Activated CD4-positive, alpha-beta T cell treated with anti-CD3 and anti-CD28 coated beads, Interleukin-2, amount 50 U/mL, for 4 hours (primary cell): ENCODE measurements at places on chromosomes 6 and 20.

- no peak for DNase-seq
Observed at GRCh38 chr20:40278673-40279072, 410.4 kb downstream of the MAFB start.

DNA sequence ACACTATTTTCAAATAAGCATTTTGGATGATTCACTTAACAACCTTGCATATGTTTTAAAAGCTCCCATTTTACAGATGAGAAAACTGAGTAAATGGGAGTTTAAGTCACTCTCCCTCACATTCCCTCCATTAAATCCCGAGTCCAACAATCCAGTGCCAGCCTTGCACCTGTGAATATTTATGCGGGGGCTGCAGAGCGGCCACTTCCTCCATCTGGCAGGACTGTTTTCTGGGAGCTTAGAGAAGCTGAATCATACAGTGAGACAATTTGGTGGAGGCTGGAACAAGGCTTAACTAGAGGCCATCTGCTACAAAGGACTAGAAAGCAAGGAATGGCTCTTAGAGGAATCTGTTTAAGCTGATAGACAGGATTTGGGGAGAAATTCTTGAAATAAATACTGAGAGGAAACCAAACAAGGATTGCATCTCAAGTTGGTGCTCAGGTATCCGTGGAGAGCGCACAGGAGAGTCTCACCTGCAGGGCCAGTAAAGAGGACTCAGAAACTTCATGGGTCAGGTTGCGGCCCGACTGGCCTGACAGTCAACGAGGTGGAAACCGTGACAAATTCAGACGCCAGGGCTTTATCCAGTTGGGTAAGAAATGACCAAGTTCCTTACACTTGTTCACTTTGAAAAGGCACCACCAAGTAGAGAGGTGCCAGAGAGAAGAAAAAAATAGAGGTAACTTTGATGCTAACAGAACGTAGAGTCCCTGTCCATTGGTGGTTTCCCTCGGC lies 478.5 kb downstream of the QKI start:
- DNase-seq = no peak

DNA sequence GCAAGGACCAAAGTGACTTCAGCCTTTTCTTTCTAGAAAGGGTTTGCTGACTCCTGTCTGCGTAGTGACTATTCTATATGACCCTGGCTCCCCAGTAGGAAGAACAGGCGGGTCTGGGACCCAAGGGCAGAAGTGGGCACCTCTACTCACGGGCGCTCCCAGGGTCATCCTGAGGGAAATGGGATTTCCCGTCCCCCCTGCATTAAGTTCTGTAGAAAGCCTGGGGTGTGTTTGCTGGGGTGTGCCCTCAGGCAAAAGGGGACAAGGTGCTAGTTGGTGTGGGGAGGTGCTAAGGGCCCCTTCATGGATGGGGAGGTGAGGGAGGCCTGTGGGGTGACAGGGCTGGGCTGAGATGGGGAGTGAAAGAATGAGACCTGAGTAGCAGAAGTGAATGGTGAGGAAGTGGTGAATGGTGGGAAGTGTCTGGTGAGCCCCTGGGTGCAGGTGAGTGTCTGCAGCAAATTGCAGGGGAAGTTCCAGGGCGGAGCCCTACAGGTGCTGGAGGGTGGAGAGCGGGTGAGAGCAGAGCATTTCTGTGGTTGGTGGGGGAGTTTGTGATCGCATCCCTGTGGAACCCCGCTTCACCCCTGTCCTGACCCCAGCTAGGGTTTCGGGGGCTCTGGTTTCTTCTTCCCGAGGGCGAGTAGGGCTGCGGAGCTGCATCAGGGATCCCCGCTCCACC lies 21.1 kb downstream of the RAET1L start:
- no peak for DNase-seq

GRCh38 chr6:36028877-36029324 lies 1.3 kb downstream of the MAPK14 start:
- peak; percentile 75 for DNase-seq

GRCh38 chr6:64429926-64430325 lies 794.3 kb downstream of the PHF3 start:
- DNase-seq = no peak

- no peak for DNase-seq
Observed at GRCh38 chr6:24358219-24358821, 461 bp upstream of the DCDC2 start.

- no peak for DNase-seq
Observed at GRCh38 chr6:39493777-39494176, 171.3 kb upstream of the KCNK16 start.

- DNase-seq = no peak
Observed at GRCh38 chr6:37570482-37571133, 70.9 kb upstream of the CCDC167 start.

DNA sequence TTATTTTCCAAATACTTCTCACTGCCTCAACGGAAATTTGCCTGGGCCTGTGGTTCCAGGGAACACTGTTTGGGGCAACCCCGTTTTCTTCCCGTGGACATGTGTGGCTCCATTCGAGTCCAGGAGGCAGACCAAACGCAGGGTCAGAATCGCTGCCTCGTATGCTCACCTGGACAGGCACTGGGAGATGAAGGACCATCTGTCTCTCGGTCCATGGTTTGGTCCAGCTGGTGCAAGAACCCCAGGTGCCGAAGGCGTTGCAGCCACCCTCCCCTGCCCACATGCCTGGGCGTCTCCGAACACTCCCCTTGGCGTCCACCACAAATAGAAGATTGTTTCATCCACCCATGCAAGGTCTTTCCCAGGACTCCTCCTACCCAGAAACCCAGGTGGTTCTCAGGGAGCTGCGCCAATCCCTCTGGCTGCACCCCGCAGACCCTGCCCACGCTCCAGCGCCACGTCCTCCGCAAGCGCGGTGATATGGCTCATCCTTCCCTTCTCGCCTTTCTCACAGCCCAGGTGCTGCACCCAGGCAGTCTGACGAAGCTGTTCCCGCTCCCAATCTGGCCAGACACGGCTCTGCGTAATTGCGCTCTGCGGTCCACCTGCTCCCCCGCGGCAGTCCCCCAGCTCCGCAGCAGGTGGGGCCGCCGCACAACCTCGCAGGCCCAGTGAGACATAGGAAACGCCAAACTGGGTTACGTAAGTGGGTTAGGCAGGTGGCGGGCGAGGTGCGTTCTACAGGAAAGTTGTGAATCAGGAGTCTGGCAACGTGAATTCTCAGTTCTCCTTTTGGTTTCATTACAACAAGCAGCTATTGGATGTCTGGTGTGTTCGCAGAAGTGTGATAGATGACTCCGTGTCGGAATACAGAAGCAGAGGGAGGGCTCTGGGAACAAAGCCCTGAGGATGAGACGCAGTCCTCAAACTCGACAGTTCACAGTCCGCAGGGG lies 146.2 kb upstream of the ECI2 start:
- DNase-seq = no peak

DNA sequence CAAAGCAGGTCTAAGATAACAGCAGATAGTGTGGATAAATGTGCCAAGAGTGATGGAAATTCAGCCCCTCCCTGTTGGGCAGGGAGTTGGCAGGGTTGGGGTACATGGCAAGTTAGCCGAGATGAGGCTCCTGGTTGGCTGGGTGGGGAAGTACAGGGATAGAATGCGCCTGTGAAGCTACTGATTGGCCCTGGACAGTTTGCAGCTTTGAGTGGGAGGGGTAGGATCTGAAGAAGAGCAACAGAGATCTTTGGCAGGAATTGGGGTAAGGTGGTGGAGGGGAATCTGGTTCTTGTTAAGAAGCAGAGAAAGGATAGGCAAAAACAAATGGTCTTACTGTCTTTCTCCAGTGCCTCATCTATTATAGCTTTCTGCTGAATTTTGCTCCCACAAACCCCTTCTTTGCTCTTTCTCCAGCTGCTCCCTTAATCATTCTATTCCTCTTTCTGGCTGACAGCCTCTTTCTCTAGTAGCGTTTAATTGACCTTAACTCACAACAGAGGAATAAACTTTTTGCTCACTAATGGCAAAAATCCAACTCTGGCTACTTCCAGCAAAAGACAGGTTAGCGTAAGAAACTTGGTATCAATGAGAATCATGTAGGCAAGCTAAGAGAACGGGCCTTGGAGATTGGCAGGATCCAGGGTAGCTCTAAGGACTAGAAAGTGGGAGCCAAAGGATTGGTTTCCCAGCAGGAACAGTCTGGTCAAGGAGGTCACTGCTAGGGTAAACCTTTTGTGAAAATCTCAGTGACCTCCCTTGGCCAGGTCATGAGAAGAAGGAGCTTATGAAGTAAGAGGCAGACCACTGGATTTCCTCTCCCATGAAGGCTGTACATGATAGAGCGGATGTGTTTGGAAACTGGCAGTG lies 86.3 kb upstream of the CARMIL1 start:
- DNase-seq = no peak

- DNase-seq = no peak
Observed at GRCh38 chr6:125867483-125867942, 76.8 kb downstream of the NCOA7 start.

- no peak for DNase-seq
Observed at GRCh38 chr6:132648356-132648755, 10.6 kb downstream of the TAAR1 start.

DNA sequence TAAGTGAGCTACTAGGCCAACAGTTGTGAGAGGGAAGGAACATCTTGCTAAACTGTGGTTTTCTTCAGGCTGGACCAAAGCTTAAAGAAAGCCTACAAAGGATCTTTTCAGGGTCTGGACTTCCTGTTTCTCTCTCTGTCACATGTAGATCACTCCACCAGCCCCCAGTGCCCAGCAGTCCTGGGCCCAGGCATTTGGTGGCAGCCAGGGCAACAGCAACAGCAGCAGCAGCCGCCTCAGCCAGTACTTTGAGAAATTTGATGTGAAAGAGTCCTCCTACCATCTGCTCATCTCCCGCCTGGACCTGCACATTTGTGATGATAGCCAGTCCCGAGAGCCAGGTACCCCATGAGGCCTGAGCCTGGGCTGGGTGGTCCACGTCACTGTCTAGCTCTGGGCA lies 44.1 kb downstream of the BLTP3A start:
- DNase-seq = no peak

- no peak for DNase-seq
Observed at GRCh38 chr6:70763754-70764510, 96.2 kb downstream of the SMAP1 start.

GRCh38 chr20:58864346-58864745 lies 11.8 kb downstream of the GNAS start:
- DNase-seq = no peak

- no peak for DNase-seq
Observed at GRCh38 chr6:123869334-123869733, 65.7 kb downstream of the NKAIN2 start.

DNA sequence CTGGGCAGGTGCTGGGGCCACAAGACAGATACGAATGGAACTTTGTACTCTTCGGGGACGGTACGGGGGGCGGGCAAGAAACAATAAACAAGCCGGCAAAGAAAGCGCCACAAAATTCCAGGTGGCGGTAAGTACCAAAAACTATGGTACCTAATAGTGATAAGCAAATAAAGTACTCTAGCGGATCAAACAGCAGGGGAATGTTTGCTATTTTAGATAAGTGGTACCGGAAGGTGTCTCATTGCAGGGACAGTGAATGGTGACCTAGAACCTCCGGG lies 15.1 kb upstream of the RIPK1 start:
- DNase-seq = no peak

GRCh38 chr20:58571356-58571692 lies 56.1 kb upstream of the APCDD1L start:
- DNase-seq = no peak

GRCh38 chr6:129073051-129073450 lies 190.1 kb downstream of the LAMA2 start:
- no peak for DNase-seq

DNA sequence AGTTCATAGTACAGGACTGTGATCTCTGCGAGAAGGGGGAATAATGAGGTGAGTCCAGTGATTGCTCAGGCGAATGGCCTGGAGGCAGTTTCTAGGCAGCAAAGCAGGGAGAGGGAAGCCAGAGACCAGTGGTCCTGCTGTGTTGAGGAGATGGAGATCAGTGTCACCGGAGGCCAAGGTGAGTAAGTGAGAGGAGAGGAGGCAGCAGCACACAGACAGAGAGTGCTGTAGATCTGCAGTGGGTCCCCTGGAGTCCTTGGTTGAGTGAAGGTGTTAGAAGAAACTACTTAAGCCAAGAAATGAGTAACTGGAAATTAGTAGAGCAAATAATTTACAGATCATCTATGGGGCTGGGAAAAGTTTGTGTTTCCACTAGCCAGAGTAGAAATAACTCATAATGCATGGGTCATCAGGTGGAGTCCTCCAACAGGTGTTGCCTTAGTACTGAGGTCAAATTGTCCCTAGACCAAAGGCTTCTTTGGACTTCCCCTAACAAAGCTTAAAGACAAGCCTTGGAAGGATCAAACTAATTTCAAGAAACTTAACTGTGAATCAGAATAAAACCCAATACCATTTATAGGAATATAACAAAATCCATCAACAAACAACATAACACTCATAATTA lies 13.6 kb downstream of the HEBP2 start:
- no peak for DNase-seq

- no peak for DNase-seq
Observed at GRCh38 chr6:97594844-97595243, 311.8 kb upstream of the MMS22L start.

GRCh38 chr6:163100259-163100658 lies 314.3 kb upstream of the QKI start:
- DNase-seq = no peak

- no peak for DNase-seq
Observed at GRCh38 chr20:38536310-38536709, 44.7 kb upstream of the ADIG start.

DNA sequence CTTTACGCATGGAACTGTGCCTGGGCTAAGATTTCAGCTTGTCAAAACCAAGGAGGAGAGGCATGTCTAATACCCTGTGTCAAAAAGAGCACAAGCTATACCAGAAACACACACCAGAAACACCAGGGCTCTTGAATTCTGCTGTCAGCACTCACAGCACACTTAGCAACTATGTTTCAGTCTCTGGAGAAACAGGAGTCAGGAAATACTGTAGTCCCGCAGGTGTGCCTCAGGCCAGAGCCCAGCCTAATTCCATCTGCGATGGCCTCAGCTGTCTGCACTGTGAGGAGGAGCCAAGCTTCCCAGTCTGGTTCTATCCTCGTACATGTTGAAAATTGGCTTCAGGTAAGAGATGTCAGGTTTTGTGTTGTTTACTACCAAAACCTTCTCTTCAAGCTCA lies 31.6 kb downstream of the MTRES1 start:
- no peak for DNase-seq

DNA sequence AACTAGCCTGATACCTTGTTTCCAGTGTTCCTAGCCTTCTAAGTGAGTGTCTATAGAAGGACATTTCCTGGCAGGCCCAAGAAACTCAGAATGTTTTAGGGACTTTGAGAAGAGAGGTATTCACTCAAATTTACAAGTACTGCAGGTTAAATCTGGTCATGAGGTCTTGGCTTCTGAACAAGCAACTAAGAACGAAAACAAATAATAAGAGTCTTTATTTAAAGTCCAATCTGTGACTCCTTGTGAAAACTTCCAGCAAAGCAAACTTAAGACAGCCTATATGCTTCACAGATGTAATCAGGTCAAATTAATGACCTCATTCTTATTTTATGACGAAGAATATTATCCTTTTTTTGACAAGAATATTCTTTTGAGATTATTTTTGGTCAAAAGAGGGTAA lies 79.4 kb upstream of the PRSS16 start:
- no peak for DNase-seq

GRCh38 chr20:23325107-23325506 lies 25.5 kb upstream of the NXT1 start:
- no peak for DNase-seq
